ENCODE measurements at places on chromosomes 3 and 15.

DNA sequence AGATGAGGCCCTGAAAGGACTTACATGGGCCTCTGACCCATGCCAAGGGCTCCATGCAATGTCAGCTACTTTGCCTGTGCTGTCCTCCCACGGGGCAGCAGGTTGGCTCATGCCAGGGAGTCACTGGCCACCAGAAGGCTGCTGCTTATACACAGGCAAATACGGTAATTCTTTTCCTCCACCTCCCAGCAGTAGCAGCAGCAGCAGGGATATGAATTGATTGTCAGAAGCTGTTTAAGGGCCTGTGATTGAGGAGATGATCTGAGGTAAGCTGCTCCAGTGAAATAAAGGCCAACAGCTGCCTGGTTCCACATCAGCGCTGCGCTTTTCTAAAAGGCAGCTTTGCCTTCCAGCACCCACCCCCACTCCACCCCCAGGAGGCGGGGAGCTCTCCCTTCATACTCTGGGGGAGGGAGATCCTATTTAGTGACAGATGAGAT lies 250.5 kb downstream of the SHQ1 start:
- no peak for DNase-seq

GRCh38 chr15:61915640-61916039 lies 144.6 kb downstream of the VPS13C start:
- DNase-seq = no peak

DNA sequence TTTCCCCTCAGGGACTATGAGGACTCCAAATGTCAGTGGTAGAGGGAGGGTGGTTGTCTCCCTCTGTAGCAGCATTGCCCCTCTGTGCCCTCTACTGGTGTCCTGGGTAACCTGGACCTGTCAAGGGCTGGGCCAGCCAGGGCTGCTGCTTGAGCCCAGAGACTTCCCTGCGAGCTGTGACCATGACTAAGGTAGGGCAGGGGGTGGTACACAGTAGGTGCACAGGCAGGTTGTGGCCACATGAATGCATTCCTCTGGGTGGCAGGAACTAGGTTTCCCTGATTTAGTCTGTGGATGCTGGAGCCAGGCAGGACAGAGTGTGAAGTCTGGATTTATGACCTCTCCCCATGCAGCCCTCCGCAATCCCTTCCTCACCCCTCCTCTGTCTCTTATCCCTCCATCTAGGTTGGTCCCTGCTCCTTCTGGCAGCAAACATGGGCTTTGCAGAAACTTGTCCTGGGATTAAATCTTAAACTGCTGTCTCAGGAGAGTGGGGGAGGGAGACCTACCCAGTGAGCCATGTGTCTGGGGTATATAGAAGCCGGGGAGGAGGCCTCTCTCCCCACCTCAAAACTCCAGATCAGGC lies 8.7 kb upstream of the SEMA3F start:
- no peak for DNase-seq

DNA sequence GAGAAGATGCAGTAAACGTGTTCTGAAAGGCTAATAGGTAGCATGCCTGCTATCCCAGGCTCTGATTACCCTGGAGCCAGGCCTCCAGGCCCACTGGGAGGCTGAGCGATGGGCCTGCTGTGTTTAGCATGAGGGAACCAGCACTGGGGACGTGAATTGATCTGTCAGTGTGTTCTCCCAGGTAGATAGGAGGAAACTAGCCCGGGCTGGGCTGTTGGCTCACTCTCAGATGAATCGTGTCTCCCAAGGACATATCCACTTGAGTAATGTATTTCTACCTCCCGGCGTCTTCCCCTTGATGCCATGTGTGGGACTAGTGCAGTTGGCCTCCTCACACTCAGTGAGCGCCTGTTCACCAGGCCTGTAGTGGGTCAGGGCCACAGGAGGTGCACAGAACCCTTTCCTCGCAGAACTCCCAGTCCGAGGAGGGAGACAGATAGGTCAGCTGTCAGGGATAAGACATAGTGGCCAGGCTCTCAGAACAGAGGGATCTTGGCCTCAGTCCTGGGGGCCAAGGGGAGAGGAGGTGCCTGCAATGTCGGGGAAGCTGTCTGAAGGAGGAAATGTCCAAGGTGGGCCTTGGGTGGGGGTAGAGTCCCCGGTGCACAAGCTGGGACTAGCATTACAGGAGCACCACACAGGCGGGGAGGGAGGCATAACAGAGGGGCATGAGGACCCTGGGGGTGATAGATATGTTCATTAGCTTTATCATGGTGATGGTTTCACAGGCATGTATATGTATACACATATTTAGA lies 111.7 kb downstream of the DNAJB8 start:
- DNase-seq = no peak

- no peak for DNase-seq
Measured at GRCh38 chr15:50066202-50066601, 52.8 kb downstream of the ATP8B4 start.

GRCh38 chr15:74723754-74724334 lies 1.5 kb downstream of the CYP1A1 start:
- peak; percentile 68 for DNase-seq

DNA sequence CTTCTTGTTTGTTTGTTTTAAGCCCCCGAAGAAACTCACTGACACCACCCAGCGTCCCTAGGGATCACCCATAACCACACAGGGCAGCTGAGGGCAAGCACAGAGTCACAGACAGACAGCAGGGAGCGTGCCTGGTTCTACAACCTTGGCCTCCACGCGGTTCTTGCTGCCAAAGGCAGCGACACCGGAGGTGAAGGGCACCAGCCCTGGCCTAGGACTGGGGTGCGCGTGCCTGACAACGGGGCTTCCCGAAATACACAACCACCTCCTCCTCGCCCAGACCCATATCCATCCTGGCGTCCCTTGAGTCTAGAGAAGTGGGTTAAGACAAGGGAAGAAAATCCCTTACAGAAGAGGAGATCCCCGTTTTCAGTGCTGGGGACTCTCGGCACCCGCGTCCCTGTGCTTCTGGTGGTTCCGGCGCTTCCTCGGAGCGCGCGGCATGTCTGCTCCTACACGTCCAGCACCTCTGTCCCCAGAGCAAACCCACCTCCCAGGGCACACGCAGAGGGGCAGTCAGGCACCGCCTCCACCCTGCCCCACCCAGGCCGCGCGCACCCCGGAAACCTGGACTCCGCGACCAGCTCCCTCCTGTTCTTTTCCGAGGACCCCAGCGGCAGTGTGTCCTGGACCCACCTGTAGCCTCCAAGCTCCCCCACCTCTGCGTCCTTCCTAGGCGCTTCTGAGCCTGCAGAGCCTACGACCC lies 911 bp downstream of the RFTN1 start:
- no peak for DNase-seq

GRCh38 chr15:77347197-77347596 lies 72.7 kb downstream of the PEAK1 start:
- peak; percentile 25 for DNase-seq

- DNase-seq = peak; percentile 0
Measured at GRCh38 chr3:99366663-99367429, 271.5 kb upstream of the COL8A1 start.

GRCh38 chr15:86735247-86736040 lies 655.8 kb downstream of the AGBL1 start:
- peak; percentile 42 for DNase-seq

- DNase-seq = peak; percentile 87
Measured at GRCh38 chr15:69058830-69059556, 44.5 kb downstream of the NOX5 start.

- no peak for DNase-seq
Measured at GRCh38 chr3:183490211-183490601, 61.8 kb upstream of the MCF2L2 start.
